CD4-positive, alpha-beta T cell (primary cell): ENCODE measurements at places on chromosomes 6 and 20.

DNA sequence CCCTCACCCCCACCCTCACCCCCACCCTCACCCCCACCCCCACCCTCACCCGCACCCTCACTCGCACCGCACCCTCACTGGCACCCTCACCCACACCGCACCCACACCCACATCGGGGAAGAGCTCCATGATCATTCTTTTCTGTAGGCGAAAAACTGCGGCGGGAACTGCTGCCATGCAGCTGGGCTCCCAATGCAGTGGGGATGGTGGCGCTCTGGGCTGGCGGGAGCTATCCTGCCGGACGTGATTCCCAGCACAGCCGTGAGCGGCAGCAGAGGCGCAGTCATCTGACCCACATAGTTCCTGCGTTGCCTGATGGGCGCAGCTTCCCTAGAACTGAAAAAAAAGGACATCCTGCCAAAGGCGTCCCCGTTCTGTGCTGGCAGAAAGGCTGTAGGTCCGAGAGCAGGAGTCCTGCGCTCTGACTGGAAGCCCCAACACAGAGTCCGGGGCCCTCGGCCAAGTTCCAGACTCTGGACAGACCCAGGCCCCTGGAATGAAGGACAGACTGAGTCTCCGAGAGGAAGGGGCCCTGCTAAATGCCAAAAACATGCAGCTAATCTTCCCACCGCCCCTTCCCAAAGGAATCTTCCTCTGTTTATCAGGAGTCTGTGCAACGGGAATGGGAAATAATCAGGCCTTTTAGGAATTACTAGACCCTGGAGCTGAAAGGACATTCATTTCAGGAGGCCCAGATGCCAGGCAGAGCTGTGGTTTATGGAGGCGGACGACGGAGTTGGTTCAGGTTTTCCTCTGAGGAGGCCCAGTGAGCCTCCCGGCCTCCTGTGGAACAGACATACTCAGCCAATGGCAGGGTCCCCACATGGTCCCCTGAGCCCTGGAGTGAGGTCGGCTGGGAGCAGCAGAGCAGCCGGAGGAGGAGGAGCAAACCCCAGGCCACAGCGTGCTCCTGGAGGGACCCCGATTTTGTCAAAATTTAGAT, 14.1 kb upstream of the TCFL5 start:
- no peak for DNase-seq

DNA sequence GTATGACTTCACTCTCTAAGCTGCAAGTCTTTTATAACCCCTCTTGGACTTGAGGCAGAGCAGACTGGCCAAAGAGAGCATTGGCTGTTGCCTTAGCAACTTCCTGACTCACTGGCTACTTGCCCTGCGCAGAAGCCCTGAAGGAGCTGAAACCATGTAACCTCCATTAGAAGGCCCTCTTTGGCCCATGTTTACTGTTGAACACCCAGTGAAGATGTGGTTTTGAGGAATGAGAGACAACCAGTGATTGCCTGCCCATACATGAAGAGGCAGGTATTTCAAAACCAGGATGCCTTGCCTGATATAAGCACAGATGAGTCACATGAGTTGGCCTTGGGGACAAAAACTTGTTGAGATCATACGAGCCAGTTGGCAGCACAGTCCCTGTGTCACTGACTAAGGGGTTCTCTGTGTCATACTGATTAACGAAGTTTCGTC, 182.5 kb downstream of the EDN1 start:
- no peak for DNase-seq

DNA sequence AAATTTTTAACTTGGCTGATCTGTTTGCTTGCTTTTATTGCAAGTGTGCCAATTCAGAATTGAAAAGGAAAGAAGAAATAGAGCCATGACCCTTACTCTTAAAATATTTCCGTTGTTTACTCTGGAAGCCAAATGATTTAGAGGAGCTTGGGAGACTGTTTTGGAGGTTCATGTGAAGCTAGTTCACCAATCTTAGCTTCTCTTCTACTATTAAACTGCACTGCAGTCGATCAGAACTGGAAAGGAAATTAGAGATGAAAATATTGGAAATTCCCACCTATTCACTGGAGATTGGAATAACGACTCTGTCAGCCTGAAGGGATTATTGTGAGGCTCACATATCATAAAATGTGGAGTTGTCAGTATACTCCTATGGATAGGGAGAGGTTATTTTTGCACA, 81.8 kb downstream of the MLIP start:
- no peak for DNase-seq

GRCh38 chr6:34757687-34758274, 476 bp downstream of the SNRPC start:
- DNase-seq, result no peak

- no peak for DNase-seq
Measured at GRCh38 chr6:148491638-148492251, 149.1 kb downstream of the SASH1 start.

- DNase-seq, result no peak
Measured at GRCh38 chr20:50911716-50912115, 19.5 kb downstream of the ADNP start.
